ENCODE measurements at places on chromosomes 4 and X.

DNA sequence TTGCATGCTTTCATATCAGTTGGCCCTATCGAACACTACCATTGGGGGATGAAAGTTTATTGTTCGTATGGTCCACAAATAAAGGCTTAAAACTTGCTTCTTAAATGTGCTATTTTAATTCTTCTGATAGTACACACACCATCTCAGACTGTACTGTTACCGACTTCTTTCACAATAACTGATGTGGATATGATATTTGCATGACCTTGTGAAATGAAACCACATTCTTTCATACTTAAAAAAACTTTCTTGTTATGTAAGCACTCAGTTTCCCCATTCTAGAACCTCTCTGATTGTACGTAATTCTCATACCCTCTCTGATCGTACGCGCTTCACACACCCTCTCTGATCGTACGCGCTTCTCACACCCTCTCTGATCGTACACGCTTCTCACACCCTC is 12.0 kb upstream of the WDR19 start:
- no peak for DNase-seq

GRCh38 chr4:6002492-6002833 is 15.8 kb downstream of the C4orf50 start:
- DNase-seq = no peak

GRCh38 chrX:22541926-22542325 is 269.2 kb downstream of the CBLL2 start:
- DNase-seq = no peak

GRCh38 chr4:48877827-48878535 is 28.6 kb downstream of the OCIAD2 start:
- no peak for DNase-seq

DNA sequence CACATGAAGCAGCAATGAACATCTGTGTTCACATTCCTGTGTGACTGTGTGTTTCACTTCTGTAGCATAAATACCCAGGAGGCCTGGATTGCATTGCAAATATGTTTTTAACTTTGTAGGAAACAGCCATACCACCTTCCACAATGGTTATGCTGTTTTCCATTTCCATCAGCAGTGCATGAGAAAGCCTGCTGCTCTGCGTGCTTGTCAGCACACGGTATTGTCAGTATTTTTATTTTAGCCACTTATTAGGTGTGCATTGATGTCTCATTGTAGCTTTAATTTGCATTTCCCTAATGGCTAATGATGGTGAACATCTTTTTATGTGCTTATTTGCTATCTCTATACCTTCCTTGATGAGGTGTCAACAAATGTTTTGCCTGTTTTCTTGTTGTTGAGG is 355.9 kb downstream of the TRIML1 start:
- DNase-seq = no peak

DNA sequence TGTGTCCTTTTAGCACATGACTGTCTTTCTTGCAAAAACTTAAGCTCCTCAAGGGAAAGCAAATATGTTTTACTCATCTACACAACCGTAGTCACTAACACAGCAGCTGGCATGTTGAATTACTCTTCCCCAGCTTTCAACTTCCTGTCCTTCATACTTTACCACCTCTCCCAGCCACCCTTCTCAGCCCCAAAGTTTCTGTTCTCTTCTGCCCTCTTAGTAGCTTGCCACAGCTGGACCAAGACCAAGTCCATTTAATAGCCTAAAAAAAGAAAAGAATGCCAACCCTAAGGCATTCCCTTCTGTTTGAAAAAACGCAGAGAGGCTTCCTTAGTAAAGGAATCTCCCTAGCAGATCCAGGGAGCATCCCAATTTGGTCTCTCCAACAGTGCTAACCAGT is 36.8 kb downstream of the SRPX2 start:
- no peak for DNase-seq

- no peak for DNase-seq
These were observed 61.7 kb upstream of the GALNTL6 start for GRCh38 chr4:171751538-171751937.

DNA sequence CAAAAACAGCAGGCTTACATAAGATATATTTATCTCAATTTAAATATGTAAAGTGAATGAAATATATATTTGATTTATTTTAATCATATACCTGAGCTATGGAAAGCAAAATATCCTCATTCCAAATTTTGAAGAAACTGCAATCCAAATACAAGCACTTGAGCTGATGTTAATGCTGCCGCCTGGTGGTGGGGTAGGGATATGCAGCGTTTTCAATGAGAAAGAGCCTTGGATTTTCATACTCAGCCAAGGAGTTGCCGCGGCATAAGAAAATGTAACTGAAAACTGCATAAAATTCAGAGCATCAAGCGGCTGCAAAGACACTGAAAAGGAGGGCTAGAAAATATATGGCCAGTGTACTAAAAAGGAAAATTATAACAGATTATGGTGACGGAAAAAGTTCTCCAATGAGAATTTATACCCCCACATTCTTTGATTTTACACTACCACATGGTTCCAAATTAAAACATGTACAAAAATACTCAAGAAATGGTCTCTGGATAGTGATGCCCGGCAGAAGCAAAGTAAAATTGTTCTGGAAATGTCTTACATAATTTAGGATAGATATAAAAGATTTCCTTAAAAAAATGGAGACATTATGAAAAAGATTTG is 660.3 kb upstream of the PITX2 start:
- peak; percentile 18 for DNase-seq

DNA sequence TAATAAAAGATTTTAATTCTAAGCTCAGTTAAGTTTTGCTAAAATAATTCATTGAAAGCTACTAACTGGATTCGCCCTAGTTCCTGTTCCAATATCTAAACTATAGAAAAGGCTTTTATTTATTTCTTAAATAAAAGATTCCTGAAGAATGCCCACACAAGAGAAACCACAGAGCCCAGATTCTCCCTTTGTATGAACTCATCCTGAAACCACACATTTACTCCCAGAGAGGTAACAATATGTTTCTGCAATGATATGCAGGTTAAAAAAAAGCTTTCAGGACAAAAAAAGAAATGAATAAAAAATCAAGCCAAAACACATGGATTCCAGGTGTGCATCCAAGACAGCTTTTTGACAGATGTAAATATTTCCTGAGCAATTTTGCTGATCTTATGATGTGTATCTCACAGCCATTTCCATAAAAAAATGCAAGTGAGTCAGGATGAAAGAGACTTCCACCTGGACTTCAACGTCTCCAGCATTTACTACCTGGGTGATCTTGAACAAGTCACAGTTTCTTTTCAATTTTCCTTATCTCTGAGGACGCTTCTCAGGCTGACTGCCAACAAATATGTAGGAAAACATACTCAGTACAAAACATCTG is 234.4 kb upstream of the FAT1 start:
- DNase-seq = no peak

GRCh38 chr4:158783785-158784184 is 15.0 kb downstream of the FNIP2 start:
- peak; percentile 58 for DNase-seq

- DNase-seq = no peak
These were observed 20.6 kb upstream of the KIAA0232 start for GRCh38 chr4:6761649-6762615.

DNA sequence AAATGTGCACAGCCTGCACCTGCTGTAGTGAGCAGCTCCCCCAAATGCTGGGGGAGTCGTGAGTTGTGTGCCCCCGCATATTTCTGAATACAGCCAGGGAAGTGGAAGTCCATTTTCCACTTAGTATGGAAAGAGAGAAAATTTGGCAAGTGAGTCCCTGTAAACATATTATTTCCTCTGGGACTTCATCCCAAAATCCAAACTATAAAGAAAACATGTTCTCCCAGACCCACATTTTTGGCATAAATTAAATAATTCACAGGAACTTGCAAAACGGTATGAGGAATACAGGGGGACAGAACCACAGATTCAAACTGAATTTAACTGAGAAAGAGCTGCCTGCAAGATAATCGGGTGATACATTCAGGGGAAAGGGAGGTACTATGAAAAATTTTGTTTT is 107.2 kb downstream of the GPR143 start:
- DNase-seq = no peak

DNA sequence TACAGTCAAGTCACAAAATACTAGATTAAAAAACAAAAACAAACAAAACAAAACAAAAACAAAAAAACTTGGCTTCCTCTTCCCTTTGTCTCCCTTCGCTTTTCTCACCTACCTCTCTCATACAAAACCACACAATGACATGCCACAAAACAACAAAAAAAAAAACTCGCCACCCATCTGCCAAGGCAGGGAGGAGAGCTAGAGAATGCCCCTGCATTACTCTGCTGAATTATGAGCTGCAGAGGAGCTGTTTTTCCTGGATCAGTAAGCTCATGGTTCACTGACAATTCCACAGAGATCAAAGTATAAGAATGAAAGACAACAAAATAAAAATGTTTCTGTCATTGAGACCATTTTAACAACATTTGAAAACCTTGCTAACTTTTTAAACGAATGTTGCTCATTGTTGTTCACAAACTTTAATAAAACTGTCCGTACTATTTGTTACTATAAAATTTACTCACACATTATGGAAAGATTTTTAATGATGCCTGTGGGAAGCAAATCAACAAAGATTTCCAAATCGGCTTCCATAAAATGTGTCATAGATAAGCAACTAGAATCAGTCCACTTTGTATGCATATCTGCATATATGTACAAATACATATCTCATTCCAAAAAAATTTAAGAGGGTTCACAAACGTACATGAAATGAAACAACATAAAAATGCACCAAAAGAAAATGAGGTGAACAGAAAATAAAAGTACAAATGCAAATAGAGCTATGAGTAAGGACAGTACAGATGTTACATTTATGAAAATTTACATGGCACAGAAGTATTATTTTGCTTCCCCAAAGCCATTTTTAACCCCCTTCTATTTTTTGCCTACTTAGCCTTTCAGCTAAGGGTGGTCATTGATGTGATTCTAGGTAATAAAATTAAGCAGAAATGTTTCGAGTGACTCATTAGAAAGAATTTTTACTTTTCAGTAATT is 252.4 kb upstream of the FAT4 start:
- DNase-seq = no peak

DNA sequence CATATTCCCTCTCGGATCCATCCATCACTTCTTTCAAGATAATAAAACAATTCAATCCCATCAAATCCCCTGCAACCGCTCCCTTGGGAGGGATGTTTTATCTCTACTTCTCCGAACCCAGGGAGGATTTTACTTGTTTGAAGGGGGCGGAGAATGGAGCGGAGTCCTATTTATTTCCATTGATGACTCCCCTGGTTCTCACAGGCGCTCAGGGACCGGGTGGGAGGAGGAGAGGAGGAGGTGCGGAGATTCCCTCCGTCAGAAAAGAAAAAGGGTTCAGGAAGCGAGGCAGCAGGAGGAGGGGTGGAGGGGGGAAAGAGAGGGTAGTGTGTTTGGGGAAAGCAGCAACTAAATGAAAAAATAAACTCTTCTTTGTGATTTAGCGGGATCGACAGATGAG is 2.1 kb downstream of the NDNF start:
- no peak for DNase-seq

GRCh38 chrX:123740536-123740935 is 7.7 kb upstream of the THOC2 start:
- DNase-seq = no peak

- no peak for DNase-seq
These were observed 1.4 kb downstream of the ACOX3 start for GRCh38 chr4:8439168-8439567.
